ENCODE measurements at places on chromosomes 6 and 20.

DNA sequence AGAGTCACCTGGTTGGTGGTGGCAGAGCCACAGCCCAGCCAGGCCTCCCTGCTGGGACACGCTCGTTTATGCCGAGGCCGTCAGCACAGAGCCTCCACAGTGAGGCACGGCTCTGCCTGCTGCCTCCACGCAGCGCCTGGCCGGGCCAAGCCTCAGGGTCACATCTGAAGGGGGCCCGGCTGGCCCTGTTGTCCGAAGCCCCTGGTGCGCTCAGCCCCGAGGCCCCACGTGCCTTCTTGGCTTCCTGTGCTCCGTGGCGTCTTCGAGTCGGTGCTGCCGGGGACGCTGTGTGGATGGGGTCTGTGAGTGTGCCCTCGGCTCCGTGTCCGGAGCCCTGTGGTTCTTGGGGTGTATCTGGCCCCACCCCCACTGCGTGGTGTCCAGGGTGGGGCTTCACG is 10.4 kb upstream of the TNFRSF6B start:
- DNase-seq: no peak

- no peak for DNase-seq
Measured at GRCh38 chr6:162705736-162706135, 21.8 kb downstream of the PRKN start.

GRCh38 chr6:64683682-64684081 is 1023.3 kb downstream of the EYS start:
- no peak for DNase-seq

DNA sequence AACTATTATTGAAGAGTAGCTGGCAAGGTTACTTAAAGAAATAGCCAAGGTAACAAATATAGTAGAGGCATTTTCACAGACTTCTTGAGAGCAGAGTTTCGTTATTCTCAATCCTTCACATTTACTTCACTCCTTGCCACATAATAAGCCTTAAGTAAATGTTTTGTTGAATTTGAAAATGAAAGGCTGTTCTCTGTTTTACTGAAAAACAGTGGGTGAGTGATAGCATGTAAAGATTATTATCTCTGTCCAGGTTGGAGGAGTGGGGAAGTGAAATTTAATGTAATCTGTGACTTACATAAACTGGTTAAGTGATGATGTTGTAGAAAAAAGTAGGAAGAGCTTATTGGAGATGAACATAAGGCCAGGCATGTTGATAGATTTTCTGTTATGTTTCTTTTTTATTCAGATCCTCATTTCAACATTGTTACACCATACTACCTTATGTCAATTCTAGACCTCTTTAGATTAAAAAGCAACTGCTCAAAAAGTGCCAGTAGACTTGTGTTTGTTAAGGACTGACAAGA is 55.0 kb downstream of the QKI start:
- DNase-seq: no peak

- DNase-seq: no peak
Measured at GRCh38 chr6:127459231-127459641, at the start of gene KIAA0408. Gene KIAA0408, minus strand, starts transcription at chr6:127459389. Its CDS starts 5,408 bp downstream, at chr6:127453981.

- DNase-seq: no peak
Measured at GRCh38 chr6:102848210-102848609, 1454.7 kb downstream of the GRIK2 start.

GRCh38 chr20:63082308-63082938 is 75.7 kb upstream of the BHLHE23 start:
- DNase-seq: peak; percentile 18

- DNase-seq: no peak
Measured at GRCh38 chr20:17860301-17861197, 108.0 kb downstream of the SNX5 start.

DNA sequence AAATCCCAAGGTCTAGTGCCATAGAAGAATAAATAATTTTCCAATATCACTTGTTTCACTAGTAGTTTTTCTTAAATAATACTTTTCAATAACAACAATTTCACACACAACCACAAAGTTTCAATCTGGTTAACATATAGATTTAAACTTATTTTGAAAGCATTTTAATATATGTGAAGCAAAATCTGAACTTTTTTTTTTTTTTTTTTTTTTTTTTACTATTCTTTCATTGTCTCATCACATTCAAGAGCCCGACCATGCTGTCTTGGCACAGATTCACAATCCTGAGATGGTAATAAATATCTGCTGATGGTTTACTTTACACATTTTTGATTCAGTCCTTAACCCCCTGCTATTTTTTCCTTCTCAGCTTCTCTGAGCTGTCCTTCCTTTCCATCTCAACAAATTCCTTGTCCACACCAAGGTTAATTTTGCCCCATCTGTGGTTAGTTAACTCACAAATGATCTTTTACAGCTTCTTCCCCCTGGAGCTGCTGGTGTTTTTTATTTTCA is 262.8 kb downstream of the TMEM242 start:
- no peak for DNase-seq

GRCh38 chr6:142463988-142464387 is 162.2 kb downstream of the ADGRG6 start:
- no peak for DNase-seq

- no peak for DNase-seq
Measured at GRCh38 chr20:57118964-57119363, 147.5 kb downstream of the BMP7 start.

- no peak for DNase-seq
Measured at GRCh38 chr20:48012401-48012974, 227.2 kb upstream of the SULF2 start.

- DNase-seq: no peak
Measured at GRCh38 chr20:54633374-54634355, 158.3 kb downstream of the DOK5 start.

- no peak for DNase-seq
Measured at GRCh38 chr6:16103722-16104121, 25.2 kb upstream of the MYLIP start.

GRCh38 chr20:37249304-37249703 is 12.3 kb downstream of the GHRH start:
- DNase-seq: no peak

DNA sequence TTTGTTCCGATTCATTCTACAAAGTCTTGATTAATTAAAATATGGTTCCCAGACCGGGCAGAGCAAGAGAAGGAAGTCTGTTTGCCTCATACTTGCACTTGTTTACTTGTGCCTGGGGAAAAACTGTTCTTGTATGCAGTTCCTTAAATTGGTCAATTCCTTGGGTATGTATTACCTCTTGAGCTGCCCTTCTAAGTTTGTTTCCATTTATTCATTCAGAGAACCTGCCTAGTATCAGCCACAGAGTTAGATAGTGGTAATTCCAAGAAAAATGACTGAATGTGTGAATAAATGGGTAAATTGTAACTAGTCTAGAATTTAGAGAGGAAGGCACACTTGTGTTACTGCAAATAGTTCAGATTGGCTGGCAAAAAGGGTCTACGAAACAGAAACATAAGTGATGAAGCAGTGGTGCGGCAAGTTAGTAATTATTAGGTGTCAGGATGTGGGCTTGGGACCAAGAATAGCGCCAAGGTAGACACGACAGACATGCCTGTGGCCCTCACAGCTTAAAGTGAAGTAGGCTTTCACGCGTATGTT is 525 bp upstream of the MAK start:
- DNase-seq: no peak

DNA sequence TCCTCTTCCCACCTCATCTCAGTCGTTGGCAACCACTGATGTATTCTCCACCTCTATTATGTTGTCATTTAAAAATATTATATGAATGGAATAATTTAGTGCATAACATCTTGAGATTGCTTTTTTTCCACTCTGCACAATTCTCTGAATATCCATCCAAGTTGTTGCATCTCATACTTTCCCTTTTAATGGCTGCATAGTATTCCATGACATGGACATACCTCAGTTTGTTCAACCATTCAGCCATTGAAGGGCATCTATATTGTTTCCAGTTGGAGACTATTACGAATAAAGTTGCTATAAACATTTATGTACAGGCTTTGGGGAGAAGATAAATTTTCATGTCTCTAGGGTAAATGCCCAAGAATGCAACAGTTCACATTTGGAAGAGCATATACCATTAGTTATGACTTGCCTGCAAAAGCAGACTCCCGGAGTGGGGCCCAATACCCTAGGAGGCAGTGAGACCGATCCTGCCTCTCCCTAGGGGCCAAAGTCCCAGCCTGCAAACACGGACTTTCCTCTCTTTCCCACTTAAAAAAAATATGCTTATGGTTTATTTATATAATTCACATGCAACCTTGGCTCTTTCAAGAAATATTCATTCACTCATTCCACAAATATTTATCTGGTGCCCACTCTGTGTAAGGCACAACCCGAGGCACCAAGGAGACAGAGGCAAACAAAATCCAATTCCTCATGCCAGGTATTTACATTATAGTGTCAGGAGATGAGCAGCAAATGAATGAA is 227.0 kb upstream of the PMEPA1 start:
- DNase-seq: no peak

DNA sequence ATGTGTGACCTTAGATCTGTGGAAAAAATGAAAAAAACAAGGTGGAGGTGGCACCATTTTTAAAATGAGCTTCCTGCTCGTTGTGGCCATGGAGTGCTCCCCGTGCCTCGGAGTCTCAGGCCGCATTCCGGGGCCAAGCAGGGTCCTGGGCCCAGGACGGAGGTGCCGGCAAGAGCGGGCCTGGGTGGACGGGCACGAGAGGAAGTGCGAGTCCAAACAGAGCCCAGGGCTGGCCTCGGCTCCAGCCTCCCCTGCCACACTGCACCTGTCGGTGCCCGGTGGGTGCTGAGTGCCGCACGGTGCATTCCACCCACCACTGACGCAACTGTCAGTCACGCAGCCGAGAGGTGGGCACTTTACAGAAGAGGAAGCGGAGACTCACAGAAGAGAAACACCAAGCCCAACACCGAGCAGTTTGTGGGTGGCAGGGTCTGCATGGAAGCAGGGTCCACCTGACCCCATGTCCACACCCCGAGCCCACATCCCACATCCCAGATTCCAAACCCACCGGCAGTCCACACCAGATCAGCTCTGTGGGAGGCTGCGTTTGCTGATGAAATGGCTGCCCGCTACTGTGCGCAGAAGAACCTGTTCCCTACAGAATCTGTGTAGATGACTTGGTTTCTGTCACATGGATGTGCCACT is 97.7 kb downstream of the PSMB1 start:
- DNase-seq: no peak

GRCh38 chr6:167270499-167271311 is 20.4 kb upstream of the UNC93A start:
- no peak for DNase-seq

DNA sequence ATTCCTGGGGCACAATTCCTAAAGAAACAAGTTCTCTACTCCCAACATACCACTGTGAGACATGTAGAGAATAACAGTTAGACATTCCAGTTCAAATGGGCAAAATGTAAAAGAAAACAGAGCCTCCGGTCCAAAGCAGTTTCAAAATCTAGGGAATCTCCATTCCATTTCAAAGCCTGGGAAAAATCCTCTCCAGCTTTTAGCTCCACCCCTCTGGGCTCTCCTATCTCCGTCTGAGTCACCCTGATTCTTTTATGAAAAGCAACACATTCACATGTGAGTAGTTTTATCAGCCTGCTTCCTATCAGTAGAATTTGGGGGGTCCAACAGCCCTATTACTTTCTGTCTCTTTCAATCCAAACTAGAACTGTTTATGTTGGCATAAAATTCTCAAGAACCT is 3.7 kb downstream of the CSNK2A1 start:
- no peak for DNase-seq

DNA sequence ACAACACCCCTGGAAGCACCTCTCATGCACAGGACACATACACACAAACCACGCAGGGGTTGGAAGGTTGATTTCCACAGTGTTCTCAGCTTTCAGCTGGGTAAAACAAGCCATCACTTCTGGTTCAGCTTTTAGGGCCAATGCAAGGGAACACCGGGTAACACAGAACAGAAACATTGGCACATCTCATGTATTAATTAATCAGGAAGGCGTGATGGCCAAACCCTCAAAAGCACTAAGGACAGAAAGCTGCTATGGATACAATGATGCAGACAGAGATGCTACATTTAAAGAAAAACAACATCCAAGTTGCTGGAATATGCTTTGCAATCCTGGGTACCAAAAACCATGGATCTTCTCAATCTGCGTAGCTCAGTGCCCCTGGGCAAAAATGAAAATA is 104.3 kb upstream of the BEND6 start:
- DNase-seq: no peak

DNA sequence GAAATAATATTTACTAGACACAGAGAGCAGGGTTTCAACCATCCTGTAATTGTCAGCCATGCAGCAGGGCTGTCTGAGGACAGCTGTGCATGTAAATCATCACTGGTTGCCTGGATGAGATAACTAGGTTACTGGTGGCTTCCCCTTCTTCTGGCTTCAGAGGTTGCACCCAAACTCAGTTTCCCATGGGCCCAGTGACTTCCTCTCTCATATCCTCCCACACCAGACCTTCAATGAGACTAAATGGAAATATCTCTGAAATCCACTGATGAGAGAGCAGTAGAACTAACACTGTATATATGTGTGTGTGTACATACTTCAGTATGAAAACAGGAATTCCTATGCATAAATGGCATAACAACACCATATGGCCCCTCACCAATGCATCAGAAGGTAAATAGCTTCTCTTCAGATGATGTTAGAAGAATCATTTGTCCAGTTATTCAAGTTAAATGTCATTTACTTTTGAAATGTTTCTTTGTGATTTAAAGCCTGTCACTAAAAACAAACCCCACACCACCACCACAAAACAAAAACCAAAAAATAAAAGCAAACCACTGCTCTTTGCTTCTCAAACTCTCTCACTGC is 51.0 kb upstream of the IL20RA start:
- DNase-seq: no peak

DNA sequence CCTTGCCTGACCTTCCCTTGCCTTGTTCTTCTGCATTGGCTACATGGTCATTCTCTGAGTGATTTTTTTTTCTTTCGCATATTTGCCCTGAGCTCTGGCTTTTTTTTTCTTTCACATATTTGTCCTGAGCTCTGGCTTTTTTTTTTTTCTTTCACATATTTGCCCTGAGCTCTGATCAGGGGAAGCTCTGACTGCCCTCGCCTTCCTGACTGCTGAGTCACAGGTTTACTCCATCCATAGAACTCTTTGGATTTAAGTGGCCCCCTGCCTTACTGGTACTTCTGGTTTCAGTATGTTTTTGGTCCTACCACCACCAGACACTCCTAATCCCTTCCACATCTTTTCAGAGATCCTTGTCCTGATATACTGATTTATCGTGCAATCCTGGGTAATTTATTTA is 201.1 kb downstream of the OGFRL1 start:
- DNase-seq: no peak

DNA sequence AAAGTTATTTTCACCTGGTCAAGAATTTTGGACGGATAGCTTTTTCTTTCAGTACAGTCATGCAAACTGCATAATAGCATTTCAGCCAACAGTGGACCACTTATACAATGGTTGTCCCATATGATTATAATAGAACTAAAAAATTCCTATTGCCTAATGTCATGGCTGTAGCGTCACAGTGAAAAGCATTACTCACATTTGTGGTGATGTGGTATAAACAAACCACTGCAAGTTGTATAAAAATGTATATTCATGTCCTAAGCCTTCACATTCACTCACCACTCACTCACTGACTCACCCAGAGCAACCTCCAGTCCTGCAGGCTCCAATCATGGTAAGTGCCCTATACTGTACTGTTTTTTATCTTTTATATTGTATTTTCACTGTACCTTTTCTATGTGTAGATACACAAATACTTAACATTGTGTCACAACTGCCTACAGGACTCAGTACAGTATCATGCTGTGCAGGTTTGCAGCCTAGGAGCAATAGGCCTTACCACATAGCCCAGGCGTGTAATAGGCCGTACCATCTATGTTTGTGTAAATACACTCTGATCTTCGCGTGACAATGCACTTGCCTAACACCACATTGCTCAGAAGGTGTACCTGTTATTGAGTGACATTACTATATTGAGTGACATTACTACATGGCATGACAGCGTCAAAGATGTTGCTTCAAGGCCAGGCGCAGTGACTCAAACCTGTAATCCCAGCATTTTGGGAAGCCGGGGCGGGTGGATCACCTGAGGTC is 17.9 kb downstream of the ABHD12 start:
- DNase-seq: no peak

- no peak for DNase-seq
Measured at GRCh38 chr6:138063726-138064125, 43.5 kb downstream of the PERP start.
